ENCODE measurements at places on chromosomes 2 and 18.

GRCh38 chr2:39851651-39852110, 72.6 kb upstream of the THUMPD2 start:
- peak; percentile 65 for DNase-seq

DNA sequence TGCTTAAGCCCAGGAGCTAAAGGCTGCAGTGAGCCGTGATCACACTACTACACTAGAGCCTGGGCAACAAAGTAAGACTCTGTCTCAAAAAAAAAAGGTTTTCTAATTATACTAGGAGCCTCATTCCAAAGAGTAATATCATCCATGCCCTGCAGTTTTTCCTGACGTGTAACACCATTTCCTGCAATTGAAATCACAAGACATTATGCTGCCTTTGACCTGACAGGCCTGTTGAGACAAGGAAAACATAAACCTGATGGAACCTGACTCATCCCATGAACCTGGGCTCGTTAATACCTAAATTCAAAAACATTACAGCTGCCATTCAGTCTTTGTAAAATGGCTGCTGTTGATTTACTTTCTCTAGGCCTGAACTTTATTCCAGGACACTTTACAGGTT, 58.7 kb upstream of the PEX13 start:
- DNase-seq: peak; percentile 27

DNA sequence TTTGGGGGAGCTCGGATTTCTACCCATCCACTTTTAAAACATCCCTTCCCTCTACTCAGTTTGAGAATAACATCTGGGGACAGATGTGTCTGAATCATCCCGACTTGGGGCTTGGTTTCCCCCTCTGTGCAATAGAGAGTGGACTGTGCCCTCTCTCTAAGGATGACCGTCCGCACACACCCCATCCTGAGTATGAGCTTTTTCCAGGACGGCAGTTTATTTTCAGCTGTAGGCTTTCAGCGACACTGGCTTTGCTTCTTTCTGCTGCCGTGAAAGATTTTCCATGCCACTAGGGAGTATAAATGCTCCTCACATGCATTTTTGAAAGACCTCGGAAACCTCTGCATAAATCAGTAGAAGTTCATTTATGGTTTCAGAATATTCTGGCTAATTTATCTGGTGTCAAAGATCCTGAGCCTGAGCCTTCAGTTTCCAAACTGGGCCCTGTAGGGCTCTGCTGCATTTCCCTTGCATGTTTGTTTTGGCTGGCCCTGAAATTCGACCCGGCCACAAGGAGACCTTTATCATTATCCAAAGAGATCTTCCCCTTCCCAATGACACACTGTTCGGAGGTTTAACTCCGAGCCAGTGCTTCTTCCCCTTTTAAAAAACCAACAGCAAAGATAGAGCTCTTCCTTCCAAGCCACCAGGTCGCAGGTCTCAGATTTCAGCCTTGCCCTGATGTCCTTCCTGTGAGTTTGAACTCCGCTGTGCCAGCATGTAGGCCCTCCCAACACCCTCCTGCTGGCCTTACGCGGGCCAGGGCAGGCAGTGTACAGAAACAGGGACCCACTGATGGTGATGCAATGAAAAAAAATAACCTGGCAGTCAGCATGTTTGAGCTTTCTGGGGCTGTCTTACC, 53.3 kb downstream of the FECH start:
- no peak for DNase-seq

DNA sequence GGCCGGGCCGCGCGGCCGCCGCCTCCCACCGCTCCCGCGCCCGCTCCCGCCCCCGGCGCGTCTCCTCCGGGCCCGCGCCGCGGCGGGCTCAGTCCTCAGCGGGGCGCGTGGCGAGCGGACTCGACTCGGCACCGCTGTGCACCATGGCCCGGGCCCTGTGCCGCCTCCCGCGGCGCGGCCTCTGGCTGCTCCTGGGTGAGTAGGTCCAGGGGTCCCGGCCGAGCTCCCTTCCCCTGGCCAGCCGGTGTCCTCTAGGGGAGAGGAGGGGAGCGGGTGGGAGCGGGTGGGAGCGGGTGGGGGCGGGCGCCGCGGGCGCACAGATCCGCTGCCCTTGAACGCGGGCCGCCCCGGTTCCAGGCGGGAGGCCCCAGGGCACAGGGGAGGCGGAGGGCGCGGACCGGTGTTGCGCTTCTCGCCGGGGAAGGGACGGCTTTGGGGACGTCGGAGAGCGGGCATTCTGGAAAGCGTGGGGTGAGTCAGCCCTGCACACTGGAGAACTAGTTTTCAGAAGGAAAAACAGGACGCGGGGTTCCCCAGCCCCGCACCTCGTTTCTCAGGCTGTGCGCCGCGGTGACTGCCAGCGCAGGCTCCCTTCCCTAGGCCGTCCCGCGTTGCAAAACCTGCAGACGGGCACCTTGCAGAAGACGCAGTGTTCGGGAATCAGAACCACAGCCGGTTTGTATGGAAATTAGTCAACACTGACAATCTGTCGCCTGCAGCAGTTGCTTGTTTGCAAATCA, at the start of gene RAMP1:
Gene RAMP1 (plus strand): TSS at position 91 of the 740 bp plus-strand sequence. CDS start 53 bp downstream, at position 144.
- peak; percentile 56 for DNase-seq

GRCh38 chr2:149038442-149039212, at the start of gene LYPD6B:
LYPD6B (plus strand) TSS chr2:149038699; CDS start chr2:149130949, 92,250 bp downstream.
- peak; percentile 67 for DNase-seq

GRCh38 chr2:96816127-96816835, at the start of gene CNNM3:
CNNM3 (plus strand) TSS chr2:96816268; CDS start chr2:96816278, 10 bp downstream.
- peak; percentile 99 for DNase-seq

DNA sequence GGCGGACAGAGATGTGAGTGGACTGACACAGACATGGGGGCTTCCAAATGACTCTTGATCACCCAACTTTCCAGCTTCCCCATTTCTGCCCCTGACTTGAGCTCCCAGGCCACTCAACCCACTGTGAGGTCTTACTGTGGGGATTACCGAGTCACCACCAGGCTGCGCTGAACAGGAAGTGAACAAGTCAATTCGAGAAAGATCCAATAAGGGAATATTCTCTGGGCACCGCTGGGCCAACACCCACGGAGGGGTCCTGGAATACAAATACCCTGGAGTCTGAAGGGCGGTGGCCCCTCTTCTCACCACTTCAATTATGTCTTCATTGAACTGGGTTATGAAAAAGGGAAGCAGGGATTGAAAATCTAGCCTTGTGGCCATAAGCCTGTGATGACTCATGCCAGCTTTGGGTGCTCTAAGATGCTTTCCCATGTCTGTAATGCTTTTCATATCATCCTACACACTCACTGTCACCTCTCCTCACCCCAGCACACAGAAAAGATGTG, 37.7 kb downstream of the BCL11A start:
- DNase-seq: peak; percentile 59

DNA sequence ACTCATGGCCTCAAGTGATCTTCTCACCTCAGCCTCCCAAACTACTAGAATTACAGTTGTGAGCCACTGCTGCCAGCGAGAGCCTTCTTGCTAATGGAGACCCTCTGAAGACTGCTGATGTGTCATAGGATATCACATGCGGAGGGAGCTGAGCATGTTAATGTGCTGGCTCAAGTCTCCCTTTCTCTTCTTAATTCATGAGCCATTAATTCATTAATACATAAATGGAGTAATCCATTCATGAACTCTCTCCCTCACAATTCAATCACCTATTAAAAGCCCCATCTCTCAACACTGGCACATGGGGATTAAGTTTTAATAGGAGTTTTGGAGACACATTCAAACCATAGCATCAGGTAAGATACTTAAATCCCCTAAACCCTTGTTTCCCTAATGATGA, 54.8 kb downstream of the SYT4 start:
- DNase-seq: no peak

- DNase-seq: no peak
Measured at GRCh38 chr2:31831585-31831984, 179.2 kb downstream of the MEMO1 start.

DNA sequence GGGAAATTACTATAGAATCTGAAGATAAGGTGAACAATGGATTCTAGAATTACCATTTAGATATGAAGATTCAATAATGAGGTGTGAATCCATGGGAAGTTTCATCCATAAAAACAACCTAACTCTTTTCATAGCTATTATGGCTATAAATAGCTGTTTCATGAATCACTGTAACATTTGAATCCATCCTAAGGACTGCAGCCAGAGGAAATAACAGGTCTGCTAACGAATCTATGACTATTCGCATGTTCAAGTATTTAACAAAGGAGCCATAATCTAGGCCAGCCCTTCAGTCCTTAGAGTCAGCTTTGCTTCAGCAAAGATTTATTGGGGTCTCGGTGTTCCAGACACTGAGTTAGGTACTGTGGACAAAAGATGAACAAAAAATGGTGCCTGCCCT, 87.1 kb downstream of the MYOM1 start:
- no peak for DNase-seq

GRCh38 chr2:23231865-23232264, 153.1 kb upstream of the KLHL29 start:
- no peak for DNase-seq

- DNase-seq: peak; percentile 24
Measured at GRCh38 chr2:170362871-170363631, 185.1 kb downstream of the MYO3B start.

GRCh38 chr2:27446057-27446456, 3.9 kb downstream of the KRTCAP3 start:
- DNase-seq: no peak

GRCh38 chr2:138213624-138214023, 249.4 kb downstream of the HNMT start:
- no peak for DNase-seq

DNA sequence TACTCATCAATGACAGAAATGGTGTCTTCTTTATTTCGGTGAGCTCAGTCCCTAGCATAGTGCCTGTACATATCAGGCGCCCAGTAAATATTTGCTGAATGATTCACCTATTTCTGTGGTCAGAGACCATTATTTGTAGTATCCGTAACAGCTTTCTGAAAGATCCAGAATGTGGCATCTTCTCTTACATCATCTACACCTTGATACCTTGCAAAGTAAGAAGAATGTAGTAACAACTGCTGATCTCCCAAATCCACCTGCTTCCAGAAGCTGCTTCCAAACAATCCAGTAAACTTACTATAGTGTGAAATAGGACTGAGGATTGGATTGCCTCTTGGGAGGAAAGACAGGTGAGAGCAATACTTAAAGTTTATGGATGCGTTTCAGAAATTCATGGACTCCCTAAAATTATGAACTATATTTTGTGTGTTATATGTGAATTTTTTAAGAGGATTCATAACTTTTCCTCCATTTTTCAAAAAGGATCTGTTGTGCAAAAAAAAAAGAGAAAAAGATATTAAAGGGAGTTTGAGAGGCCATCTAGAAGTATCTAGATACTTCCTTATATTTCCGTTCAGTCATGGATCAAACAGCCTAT, 945 bp upstream of the ASXL2 start:
- DNase-seq: no peak

DNA sequence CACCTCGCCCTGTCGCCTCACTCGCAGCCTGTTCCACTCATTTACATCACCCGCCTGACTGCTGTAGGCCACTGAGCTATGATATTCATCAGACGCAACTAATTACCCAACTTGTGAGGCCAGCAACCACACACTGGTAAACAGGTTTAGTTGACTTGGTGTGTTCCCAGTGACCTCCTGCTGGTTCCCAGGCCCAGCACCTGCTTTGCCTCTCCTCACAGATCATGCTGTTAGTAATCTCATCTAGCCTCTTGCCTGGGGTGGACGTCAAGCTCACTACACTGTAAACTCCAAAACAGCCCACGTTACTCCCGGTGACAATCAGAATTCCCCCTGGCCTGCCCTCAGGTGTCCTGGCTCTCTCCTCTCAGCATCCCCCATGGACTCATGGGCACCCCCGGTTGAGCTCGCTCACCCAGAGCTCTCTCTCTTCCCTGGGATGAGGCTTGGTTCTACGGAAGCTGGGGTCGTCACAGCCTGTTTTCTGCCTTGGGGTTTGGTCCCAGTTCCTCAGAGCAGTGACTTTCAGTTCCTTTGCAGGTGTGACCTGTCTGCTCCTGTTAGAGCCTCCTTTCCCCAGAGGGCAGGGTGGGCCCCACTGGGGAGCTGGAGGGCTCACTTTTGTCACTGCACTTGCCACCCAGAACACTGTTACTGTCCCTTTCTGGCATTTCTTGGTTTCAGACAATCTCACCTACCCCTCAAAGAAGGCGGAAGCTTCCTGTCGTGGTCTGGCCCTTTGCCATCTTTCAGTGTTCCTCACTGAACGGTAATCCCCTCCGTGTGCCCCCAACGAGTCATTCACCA, 40.3 kb downstream of the INPP5D start:
- no peak for DNase-seq

- DNase-seq: no peak
Measured at GRCh38 chr18:64137914-64138313, 11.0 kb downstream of the LINC00305 start.

DNA sequence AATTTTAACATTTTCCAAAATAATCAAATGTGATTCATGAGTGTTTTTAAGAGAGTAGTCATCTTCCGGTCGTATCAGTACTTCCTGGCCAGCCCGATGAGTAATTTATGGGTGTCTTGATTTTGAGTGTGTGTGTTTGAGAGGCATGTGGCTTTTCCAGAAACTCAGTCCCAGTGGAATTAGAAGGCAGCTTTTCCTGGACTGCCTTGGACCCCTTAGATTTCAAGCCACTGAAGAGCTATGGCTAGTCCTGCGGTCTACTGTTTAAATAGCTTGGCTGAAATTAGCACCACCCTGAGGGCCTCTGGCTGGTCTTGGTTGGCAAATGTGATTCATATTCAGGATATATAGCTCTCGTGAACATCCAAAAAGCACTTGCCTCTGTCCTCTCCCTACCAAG, 59.4 kb downstream of the HK2 start:
- DNase-seq: peak; percentile 56

DNA sequence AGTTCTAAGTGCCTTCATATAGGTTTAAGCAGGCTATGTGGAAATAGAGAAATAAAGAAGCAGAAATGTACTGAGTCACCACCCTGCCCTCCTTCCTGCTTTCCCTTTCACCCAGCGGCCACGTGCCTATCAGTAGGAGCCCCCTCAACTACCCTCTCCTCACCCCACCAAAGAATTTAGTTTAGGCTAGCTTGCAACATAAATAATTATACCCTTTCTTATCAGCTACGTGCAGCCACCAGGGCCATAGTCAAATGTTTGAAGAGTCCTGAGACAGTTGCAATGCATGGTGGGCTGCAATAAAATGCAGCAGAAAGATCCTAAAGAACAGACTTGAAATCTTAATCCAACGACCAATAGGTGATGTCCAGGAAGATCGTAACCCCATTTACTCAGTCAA, 101.2 kb downstream of the RTP5 start:
- DNase-seq: no peak

GRCh38 chr2:3130889-3131635, 246.6 kb downstream of the EIPR1 start:
- no peak for DNase-seq

Measured in AG20443 (cell line).